ENCODE measurements at places on chromosomes 7 and 10.

DNA sequence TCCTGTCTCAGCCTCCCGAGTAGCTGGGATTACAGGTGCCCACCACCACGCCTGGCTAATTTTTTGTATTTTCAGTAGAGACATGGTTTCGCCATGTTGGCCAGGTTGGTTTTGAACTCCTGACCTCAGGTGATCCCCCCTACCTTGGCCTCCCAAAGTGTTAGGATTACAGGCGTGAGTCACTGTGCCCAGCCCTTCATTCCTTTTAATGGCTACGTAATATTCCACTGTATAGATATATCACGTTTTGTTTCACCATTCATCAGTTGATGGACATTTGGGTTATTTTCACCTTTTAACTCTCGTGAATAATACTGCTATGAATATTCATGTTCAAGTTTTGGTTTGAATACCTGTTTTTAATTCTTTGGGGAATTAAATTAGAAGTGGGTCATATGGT is 44.6 kb upstream of the CYCS start:
- DNase-seq: no peak

DNA sequence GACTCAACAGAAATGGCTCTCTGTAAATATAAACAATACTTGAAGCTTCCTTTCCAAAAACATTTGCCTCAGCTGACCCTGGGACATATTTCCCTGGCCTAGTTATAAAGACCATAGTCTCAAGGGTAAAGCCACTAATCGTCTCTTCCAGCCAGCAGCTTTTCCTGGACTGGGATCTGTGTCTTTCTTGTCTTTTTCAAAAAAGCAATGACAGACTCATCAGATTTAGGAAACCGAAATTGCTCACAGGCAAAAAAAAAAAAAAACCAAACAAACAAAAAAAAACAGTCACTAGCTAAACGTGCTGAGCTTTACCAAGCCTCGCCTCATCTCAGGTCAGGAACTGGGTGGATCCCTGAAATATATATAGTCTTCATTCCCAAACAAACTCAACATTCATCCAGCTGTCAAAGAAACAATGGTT is 23.5 kb downstream of the STN1 start:
- DNase-seq: no peak

DNA sequence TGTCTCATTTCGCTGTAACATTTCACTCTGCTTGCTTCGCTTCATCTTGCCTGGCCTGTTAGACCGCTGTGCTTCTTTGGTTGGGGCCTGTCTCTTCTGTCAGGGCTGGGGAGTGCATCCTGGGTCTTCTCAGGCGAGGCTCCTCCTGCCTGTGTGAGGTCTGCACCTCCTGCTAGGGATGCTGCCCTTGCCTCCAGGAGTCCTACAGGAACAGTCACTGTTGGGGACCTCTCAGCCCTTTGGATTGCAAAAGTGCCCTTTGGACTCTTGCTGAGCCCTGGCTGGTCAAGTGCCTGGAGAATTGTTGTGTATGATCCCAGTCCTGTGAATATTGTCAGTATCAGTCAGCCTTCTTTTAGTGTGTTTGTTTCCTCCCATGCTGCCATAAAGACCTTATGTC is 84.1 kb downstream of the MDFIC start:
- no peak for DNase-seq

GRCh38 chr7:70218006-70218405 is 619.7 kb downstream of the AUTS2 start:
- DNase-seq: no peak

DNA sequence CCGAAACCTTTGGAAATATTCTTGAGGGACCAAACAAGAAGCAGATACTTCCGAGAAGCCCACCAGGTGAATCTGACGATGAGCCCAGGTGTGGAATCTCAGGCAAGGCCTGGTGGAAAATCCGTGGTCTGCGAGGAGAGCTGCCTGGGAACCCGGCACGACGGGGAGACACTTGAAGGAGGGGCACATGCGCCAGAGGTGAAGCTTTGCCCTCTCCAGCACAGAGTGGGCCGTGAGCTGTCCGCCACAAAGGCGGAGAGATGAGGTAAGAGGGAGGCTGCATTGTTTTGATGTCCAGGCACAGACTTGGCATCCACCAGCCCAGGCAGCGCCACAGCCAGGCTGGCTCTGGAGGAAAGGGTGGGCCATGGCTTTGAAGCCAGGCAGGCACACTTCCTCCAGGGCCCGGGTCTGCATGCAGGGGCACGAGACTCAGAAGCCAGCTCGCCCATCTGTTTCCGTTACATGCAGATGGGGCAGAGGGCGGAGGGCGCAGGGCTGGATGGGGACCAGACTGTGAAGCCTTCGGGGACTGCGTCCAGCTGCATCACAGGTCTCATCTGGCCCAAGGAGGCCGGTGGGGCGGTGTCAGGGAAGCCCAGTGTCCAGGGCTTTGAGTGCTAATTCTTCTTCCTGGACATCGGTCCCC is 45.4 kb downstream of the CALML3 start:
- no peak for DNase-seq

- no peak for DNase-seq
Measured at GRCh38 chr10:48681740-48682139, 2.9 kb upstream of the WDFY4 start.

- peak; percentile 80 for DNase-seq
Measured at GRCh38 chr10:79070606-79071395, 2.0 kb downstream of the ZMIZ1 start.

DNA sequence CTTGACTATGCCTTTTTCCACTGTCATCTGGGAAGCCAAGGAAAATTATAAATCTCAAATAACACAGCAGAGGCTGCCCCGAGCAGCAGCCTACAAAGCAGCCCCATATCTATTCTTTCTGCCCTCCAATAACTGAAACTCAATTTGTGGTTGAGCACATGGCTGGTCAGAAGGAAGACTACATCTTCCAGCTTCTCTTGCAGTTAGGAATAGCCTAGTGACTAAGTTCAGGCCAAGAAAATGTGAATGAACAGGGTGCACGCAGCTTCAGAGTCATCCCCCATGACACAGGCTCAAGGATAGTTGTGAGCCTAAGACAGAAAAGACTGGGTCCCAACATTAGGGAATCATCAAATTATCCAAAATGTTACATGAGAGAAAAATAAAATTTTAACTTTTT is 42.3 kb downstream of the CHCHD3 start:
- DNase-seq: no peak

GRCh38 chr7:70598976-70599375 is 533.0 kb upstream of the GALNT17 start:
- DNase-seq: no peak

DNA sequence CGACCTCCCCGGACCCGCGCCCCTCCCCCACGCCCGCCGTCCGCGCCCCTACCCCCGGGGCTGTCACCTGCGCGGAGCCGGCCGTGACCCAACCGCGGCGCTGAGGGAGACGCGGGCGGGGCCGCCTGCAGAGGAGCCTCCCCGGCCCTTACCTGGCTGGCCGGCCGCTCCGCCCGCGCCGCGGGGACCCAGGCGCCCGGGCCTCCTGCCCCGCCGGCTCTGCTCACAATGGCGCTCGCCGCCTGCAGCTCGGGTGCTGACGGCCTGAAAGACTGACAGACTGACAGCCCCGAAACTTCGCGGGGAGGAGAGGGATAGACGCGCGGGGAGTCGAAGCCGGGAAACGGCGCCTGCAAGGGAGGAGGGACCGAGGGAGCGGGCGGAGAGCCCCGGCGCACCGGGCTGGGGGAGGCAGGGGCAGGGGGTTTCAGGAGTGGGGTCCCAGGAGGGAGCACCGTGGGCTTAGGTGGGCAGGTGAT is 393 bp downstream of the ZNF467 start:
- DNase-seq: no peak

- no peak for DNase-seq
Measured at GRCh38 chr10:52488606-52489485, 174.8 kb downstream of the DKK1 start.

GRCh38 chr7:78769481-78770101 is 683.9 kb downstream of the MAGI2 start:
- peak; percentile 3 for DNase-seq

DNA sequence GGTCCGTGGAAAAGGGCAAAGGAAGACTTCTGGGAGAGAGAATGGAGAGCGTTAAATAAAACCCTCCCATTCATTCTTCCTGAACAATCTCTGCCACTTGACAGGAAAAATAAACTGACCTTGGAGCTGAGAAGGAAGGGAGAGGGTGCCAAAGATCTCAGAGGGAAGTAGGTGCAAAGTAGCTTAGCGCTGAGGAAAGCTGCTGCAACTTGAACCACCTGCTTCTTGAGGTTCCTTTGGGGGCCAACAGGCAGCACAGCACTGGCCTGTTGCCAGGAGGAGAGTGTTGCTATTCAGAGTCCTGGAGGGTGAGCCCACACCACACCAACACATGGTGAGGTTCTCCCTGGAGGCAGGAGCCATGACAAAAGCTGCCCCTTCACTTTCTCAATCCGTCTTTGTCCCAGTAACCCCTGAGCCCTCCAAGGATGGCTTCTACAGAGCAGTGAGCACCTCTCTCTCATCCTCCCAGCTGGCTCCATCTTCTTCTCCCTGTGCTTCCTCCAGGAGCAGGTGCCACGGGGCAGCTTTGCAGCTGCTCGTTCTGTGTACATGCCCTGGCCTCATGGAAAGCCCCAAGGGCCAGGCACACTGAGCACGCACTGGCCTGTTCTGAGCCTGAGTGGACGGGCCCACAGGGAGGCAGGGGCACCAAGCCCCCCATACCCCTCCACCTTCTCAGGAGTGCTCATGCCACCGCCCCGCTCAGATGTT is 101.3 kb downstream of the STRA8 start:
- no peak for DNase-seq

DNA sequence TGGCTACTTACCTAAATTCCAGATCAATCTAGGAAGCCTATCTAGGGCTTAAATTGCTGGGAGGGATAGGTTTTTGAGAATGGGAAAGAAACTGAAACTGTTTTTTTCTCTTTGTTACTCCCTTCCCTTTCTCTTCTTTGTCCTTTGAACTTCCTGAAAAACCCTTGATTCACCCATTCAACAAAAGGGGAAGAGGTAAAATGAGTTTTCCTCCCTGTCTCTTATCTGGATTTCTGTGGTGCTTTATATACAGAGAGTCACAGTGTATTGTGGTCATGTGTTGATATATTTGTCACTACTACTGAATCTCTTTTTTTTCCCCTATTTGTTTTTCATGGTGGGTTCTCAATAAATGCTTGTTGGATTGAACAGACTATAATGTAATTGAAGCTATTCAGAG is 19.8 kb upstream of the NUP205 start:
- no peak for DNase-seq

- DNase-seq: peak; percentile 47
Measured at GRCh38 chr10:111076682-111077478, at the start of gene ADRA2A. Gene ADRA2A, plus strand, starts transcription at chr10:111077029. Its CDS starts 968 bp downstream, at chr10:111077997.

DNA sequence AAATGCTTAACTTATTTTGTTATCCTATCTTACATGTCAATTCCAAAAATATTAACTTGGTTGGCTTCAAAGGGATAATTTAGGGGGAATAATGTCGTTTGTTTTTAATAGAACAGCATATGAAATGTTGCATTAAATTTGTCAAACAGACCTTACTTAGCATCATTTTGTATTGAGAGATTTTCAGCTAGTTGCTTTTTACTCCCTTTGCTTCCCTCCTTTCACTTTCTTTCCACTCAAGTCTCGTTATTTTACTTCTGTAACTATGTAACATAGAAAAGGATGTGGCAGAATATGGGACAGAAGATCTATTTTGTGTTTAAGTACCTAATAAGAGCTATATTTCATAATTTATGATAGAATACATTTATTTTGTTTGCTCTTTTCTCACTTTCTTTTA is 2.6 kb downstream of the PHYHIPL start:
- DNase-seq: no peak

- no peak for DNase-seq
Measured at GRCh38 chr10:100033766-100034418, 24.1 kb upstream of the DNMBP start.
